Activated CD4-positive, CD25-positive, alpha-beta regulatory T cell treated with anti-CD3 and anti-CD28 coated beads, Interleukin-2, amount 50 U/mL, for 24 hours (primary cell): ENCODE measurements at places on chromosomes 7 and 10.

DNA sequence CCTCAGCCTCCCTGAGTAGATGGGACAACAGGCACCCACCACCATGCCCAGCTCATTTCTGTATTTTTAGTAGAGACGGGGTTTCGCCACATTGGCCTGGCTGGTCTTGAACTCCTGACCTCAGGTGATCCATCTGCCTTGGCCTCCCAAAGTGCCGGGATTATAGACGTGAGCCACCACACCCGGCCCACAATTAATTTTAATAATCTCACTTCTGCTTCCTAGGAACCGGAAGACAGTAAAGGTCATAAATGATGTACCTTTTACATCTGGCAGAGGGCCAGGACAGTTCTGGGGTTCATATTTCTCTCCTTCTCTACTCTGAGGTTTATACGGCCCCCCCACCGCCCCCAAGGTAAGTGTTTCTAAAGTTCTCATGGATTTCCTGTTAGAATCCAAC, 31.2 kb upstream of the AOAH start:
- no peak for ATAC-seq

- no peak for ATAC-seq
Observed at GRCh38 chr7:46168671-46169383, 247.8 kb upstream of the IGFBP3 start.

DNA sequence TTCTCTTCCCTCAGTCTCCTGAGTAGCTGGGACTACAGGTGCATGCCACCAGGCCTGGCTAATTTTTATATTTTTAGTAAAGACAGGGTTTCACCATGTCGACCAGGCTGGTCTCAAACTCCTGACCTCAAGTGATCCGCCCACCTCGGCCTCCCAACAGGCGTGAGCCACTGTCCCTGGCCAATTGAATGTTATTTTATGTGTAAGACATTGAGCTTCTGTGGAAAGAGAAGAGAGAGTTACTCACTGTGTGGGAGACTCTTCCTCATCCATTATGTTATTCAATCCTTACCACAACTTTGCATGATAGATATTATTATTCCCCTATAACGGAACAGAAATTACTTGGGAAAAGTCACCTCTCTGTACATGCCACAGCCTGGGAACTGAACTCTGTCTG, 32.6 kb upstream of the MXI1 start:
- no peak for ATAC-seq

- ATAC-seq: no peak
Observed at GRCh38 chr10:62625484-62625883, 179.0 kb upstream of the ADO start.

- ATAC-seq: no peak
Observed at GRCh38 chr7:151483711-151483983, 36.0 kb downstream of the RHEB start.

- ATAC-seq: no peak
Observed at GRCh38 chr7:151178236-151178635, 8.8 kb downstream of the ASB10 start.

GRCh38 chr7:37430171-37430570, 18.5 kb downstream of the ELMO1 start:
- no peak for ATAC-seq

GRCh38 chr10:33153251-33153967, 181.1 kb downstream of the NRP1 start:
- ATAC-seq: peak; percentile 70

DNA sequence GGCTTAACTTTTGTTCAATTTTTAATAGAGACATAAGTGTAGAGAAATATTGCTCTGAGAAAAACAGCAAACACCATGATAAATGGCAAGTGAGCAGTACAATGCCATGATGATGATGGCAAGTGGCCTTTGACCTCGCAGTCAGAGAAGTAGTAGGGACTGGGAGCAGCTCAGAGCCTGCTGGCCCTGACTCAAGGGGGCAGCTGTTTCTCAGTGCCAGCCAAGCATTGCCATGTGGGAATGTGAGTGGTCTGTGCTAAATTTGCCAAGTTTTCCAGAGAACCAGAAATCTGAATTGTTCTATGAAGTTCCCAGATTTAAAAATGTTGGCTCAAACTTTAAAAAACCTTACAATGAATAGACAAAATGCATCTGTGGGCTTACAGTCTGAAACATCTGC, 187.9 kb downstream of the BICC1 start:
- no peak for ATAC-seq

DNA sequence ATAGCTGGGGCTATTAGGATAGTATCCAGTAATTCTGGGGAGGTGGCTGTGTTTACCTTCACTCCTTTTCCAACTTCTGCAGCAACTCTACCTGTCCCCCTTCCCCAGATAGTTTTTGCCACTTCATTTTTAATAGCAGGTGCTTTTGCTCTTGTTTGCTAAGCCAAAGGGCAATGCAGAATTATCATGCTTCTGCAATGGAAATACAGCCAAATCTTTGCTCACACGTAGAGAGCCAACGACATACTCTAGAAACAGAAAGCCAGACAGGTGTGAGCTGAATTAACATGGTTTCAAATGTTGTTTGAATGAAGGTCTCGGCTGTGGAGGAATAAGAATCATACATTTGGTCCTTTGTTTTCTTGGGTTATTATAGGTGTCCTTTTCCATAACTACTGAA, 14.4 kb downstream of the PLEKHS1 start:
- ATAC-seq: no peak

DNA sequence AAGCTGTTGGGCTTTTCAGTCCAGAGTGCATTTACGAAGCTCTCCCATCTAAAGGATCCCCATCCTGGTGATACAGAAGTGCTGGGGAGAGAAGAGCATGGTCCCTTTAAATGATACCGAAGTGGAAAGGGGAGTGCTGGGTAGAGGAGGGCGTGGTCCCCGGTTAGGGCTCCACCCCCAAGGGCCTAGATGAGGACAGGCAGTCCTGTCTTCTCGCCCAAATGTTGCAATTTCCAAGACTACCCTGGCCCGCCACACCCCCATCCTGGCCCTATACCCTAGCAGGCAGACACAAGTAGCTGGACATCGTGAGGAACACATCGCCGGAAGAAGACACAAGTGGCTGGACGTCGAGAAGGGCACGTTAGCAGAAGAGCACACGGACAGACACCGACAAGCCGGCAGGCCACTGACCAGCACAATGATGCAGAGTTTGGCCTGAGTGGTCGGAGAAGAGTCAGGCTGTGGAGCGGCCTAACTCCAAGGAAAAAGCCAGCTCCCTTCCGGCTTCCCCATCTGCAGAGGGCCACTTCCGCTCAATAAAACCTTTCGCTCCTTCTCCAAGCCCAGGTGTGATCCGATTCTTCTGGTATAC, 439.5 kb upstream of the NRP1 start:
- no peak for ATAC-seq

- ATAC-seq: no peak
Observed at GRCh38 chr10:105761576-105762260, 1120.6 kb downstream of the SORCS3 start.

GRCh38 chr7:8114175-8114574, 145.6 kb downstream of the GLCCI1 start:
- ATAC-seq: no peak

GRCh38 chr10:132392811-132393694, 3.9 kb upstream of the PWWP2B start:
- no peak for ATAC-seq

DNA sequence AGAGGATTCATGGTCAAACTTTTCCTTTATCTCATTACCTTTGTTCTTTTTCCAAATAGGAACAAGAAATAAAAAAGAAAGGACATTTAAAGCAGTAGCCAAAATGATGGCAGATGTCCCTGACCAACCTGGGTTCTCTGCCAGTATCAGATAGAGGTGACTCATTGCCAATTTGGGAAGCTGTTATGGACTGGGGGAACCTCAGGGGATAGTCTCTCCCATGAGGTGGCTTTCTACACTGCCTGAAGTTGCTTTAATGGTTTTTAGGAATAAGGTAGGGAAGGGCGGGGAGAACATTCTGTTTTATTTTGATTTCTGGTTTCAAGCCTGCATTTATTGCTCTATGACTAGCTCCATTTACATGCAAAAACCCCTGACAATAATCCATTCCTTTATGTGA, 457.9 kb upstream of the TPK1 start:
- no peak for ATAC-seq

- ATAC-seq: no peak
Observed at GRCh38 chr7:122402235-122402634, 97.7 kb upstream of the FEZF1 start.

GRCh38 chr7:48497521-48497920, 326.3 kb downstream of the ABCA13 start:
- ATAC-seq: no peak

- no peak for ATAC-seq
Observed at GRCh38 chr10:22005763-22006162, 2.2 kb upstream of the DNAJC1 start.

DNA sequence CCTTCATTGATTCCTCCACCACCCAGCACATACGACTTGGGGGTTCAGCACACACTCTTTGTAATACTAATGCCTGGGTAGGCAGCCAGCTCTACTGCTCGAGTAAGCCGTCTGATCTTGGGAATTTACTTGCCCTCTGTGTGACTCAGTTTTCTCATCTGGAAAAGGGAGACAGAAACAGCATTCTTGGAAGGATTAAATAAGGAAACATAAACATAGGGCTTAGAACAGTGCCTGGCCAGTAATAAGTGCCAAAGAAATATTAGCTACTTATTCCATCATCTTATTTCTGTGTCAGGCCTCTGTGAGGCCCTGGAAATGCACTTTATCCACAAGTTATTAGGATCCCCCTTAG, 130.1 kb downstream of the TNS3 start:
- ATAC-seq: no peak

DNA sequence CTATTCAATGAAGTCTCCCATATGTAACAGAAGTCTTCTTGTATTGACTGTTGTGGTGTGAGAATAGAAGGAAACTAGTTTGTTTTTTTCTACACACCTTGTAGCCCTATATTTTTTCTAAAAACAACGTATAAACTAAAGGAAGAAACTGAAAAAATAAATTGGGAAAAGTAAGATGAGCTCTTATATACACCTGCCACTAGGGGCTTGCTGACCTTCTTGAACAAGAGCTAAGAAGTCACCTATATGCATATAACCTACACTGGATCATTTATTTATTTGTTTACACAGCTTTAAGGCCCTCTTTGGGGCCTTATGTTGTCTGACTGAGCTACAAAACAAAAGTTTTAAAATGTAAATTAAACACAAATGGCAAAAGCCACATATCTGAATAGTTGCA, 383.0 kb downstream of the HPSE2 start:
- ATAC-seq: no peak

DNA sequence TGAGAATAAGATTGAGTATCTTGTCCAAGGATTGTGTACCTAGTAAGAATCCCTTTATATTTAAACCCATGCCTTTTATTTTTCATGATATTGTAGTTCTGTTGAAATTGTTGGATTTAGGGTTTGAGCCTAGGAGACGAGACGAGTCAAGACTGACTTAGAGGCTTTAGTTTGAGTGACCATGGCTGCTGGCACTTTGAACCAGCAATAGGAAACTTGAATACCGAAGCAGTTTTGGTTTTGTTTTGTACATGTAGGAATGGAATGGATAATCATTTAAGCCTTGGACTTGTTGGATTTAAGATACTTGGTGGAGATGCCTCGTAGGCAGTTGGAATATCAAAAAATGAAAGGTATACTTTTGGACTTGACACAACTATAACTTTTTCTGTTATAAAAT, 229.0 kb downstream of the BICC1 start:
- no peak for ATAC-seq

DNA sequence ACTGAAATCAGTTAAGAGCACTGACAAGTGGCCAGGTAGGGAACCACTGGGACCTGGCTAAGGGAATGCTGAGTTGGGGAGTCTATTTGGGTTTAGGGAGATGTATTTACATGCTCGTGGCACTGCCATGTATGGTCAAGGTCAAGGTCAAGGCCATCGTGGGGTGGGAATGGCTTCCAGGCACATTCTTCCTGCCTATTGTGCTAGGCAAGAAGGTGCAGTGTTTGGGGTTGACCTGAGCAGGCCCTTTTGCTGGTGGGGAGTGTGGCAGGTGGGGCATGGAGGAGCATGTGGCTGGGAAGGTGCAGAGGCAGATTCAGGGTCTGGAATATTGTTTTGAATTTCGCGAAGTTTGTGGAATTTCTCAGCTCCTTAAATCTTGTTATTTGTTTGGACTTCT, 17.8 kb downstream of the FAM241B start:
- no peak for ATAC-seq

DNA sequence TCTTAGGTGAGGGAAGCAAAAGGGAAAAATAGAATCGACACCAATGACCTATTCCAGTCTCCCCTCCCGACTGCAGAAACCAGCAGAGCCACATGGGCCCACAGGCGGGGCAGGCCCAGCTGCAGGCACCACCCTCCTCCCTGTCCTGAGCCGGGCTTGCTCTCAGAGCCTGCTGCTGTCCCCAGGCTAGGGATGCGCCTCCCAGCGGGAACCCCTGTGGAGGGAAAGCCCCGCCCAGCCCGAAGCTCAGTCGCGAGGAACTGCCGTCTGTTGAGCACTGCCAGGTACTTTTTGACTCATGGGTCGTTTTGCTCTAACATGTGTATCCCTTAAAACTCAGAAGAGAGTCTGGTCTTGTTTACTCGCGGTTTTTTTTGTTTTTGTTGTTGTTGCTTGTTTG, 124.5 kb upstream of the RET start:
- no peak for ATAC-seq

DNA sequence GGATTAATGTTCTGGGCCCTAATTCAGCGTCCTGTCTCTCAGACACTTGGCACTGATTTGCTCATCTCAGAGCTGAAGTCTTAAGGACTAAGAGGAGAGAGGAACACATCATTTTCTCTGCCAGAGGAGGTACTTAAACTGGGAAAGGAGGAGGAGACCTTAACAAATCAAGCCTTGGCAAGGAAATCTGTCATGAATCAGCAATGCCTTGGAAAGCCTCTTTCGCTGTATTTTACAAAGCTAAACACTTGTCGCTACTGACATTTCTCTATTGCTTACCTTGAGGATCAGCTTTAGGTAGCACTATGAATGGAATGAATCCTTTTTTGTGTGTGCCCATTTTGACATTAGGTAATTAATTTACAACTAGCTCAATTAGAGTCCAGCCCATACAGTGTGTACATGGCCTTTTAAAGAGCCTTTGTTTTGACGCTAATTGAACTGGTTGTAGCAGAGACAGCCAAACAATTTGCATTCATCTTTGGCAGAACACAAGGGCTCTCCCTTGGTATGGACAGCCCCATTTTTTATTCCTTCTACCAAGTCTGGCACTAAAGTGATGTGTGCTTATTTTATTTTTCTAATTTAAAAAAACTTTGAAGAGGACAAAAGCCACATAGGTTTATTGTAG, 37.4 kb downstream of the AUTS2 start:
- no peak for ATAC-seq

- ATAC-seq: no peak
Observed at GRCh38 chr10:43899224-43899959, 250.7 kb upstream of the ZNF32 start.

GRCh38 chr7:25187932-25188331, 40.4 kb downstream of the NPVF start:
- no peak for ATAC-seq

- ATAC-seq: no peak
Observed at GRCh38 chr7:116423499-116423898, 76.0 kb upstream of the CAV2 start.

DNA sequence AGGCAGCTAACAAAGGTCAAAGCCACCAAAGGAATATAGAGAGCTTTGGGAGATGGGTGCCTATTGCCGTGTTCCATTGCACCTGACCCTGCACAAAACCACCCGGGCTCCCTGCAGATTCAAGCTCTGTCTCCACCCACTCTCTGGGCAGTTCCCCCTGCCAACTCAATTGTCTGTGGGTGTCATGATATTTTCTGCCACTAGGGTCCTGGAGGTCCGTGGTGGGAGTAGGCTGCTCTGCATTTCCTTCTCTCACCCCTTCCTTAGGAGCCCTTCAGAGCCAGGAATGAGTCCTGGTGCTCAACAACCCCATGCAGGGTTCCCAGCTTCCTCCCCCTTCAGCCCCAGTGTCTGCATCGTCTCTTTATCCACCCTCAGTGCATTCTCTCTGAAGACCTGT, 34.1 kb downstream of the PNLIPRP2 start:
- no peak for ATAC-seq
